ENCODE measurements at places on chromosomes 4 and X.
A peak's percentile ranks its signal among the peaks of the same experiment; 100 is the strongest.

DNA sequence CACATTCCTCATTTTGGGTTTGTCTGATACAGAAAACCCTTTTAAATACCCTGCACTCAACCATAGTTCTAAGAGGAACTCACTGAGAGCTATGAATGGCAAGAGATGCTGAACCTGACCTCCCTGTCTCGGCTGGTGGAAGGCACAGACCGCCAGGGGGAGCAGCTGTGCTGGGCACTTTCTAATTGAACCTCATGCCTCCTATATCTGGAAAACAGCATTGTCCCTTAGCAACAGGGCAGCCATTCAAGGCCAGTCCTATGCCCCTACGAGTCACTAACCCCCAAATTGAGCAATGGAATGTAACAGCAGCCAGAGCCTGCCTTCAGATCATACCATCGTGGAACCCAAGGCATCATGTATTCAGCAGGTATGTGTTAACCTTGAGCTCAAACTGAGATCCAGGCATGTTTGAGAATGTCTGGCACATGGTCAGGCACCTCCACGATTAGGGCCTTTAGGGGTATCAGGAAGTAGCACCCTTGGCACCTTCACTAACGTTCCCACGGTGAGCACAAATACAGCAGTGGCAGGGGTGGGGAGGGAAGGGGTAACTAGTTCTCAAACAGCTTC lies 5.1 kb downstream of the USP27X start:
- DNase-seq = peak; percentile 63

DNA sequence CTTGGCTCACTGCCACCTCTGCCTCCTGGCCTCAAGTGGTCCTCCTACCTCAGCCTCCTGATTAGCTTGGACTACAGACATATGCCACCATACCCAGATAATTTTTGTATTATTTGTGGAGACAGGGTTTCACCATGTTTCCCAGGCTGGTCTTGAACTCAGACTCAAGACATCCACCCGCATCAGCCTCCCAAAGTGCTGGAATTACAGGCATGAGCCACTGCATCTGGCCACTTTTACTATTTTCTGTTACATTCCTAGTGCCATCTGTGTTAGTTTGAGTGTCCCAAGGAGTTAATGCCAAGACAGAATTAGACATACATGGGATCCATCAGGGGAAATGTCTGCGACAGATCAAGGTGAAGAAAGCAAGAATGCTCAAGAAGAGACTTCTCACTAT lies 288.2 kb upstream of the CTSO start:
- DNase-seq = no peak

DNA sequence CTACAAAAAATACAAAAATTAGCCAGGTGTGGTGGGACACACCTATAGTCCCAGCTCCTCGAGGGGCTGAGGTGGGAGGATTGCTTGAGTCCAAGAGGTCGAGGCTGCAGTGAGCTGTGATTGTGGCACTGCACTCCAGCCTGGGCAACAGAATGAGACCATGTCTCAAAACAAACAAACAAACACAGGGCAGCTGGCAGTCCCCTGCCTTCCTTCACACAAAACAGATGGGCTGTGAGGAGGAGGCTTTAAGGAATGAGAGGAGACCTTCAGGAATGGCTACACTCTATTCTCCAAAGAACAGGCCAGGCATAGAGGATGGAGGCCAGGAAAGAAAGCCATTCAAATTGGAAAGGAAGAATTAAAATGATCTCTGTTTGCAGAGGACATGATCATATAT lies 65.6 kb upstream of the MAML3 start:
- no peak for DNase-seq

DNA sequence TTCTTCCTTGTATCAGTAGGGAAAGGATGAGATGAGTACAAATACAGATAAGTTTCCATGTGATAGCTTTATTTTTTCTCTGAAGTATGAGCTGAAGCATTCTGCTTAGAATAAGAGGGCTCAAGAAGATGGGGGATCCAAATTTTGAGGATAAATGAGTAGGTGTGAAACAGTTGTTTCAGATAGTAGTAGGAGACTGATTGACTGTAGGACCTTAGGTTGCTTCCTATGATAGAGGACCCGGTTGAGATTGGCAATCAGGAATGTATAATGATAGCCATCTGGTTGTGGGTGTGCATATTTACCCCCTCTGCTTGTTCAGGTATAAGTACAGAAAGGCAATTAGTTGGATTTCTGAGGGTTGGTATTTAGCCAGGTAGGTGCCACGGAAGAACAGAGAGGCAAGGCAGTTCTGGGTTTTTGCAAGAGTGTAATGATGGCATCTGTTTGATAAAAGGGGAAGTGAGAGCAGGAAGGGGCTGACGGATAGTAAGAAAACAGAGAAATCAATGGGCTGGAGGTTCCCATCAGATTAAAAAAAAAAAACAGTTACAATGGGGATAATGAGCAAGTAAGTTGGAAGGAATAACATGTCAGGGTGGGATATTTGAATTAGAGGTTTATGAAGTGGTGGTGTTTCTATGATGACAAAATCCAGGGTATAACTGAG lies 13.7 kb downstream of the OCRL start:
- DNase-seq = no peak

DNA sequence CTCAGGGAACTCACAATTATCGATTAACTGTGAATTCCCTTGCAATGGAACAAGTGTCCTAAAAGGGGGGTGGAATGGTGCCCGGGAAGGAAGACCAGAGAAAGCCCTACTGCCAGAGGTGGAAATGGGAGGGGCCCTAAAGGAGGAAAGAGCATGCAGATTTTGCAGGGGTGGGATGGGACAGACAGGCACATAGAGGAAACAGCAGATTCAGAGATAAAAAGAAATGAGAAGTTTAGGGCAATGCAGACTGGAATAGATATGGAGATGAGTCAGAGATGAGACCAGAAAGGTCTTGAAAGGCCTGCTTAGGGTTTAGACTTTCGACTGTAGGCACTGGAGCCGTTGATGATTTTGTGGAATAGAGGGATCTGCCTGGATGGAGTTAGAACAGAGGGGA lies 57.4 kb upstream of the PITX2 start:
- no peak for DNase-seq

DNA sequence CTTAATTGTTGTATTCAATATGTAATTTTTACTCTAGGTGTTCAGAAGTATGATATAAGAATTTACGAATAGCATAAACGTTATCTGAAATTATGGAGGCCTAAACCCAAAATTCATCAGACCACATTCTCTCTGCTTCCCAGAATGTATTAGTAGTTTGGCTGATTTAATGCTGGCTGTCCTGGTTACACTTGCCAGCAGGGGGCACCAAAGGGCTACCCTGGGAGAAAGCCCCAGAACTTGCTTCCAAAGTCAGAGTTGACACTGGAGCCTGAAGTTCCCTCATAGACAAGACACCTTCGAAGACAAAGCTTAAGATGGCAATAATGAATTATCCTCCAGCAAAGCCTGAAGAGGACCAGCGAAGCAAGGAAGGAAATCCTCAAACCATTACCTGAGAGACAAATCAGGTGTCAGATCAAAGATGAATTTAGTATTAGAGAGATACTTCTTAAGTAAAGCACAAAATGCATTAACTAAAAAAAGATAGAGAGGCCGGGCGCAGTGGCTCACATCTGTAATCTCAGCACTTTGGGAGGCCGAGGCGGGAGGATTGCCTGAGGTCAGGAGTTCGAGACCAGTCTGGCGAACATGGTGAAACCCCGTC lies 11.3 kb upstream of the ANOS1 start:
- DNase-seq = peak; percentile 64

GRCh38 chrX:50067435-50068284 lies 133.1 kb downstream of the AKAP4 start:
- DNase-seq = no peak

DNA sequence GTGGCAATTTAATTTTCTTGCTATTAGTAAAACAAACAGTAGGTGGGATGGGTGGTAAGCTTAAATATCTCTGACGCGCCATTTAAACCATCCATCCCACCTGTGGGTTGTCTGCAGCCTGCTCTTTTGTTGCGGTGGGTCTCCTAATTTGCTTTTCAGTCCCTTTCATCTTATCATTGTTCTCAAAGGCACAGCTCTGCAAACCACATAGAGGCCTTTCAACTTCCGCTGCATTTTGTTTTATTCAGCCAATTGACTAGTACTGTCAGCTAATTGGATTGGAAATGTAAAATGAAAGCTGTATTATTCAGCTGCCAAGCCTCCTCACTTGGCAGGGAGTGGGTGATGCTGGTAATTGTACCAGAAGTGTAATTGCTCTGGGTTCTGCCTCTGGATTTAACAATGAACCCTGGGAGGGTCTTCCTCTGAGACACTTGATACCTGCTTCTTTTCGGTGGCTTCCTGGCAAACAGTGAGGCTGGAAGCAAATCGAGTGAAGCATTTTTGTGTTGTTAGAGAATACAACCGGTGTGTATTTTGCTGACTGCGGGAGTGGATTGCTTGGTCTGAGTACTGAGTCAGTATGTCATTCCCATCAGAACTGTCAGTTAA lies 165.6 kb downstream of the FRAS1 start:
- DNase-seq = no peak

DNA sequence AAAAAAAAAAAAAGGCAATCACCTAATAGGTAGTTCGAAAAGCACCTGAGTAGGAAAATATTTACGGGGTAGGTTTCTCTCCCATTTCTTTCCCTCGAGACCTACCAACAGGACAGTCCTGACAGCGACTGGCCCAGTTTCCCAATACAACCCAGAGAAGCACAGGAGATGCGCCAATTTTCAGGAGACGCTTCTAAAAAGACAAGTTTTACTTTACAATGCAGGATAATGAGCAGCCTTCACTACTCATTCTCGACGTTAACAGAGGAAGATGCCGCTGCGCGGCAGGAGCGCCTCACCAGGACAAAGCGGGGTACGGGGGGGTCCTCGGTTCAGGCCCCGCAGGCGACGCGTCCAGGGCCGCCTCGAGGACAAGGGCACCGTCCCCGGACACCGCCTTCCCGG lies 708 bp downstream of the BCLAF3 start:
- no peak for DNase-seq

DNA sequence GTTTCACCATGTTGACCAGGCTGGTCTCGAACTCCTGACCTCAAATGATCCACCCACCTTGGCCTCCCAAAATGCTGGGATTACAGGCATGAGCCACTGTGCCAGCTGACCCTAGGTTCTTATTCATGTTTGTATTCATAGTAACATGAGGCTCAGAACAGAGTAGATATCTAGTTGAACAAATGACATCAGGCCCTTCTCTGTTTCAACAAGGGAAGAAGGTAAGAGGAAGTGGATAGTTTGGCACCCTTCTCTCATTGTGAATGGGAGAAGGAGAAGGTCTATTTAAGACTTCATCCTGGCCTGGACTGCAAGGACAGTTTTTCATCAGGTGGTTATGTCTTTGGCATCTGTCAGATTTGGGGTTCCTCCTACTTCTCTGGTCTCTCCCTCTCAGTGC lies 13.8 kb downstream of the GJB1 start:
- no peak for DNase-seq

GRCh38 chr4:172096786-172097185 lies 283.6 kb downstream of the GALNTL6 start:
- DNase-seq = no peak

DNA sequence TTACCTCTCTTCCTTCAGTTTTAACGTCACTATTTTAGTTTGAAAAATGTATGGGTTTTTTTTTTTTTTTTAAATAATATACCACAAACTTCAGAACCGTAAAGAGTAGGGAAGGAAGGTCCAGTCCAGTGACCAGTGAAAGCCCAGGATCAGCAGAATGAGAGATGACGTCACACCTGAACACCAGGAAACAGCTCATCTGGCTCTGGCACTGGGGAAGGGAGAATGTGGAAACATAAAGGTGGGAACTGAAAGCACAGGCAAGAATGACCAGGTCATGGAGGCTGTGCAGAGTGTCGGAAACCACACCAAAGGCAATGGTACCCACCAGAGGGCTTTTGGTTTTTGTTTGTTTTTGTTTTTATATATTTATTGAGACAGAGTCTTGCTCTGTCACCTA lies 141.2 kb downstream of the DHX15 start:
- no peak for DNase-seq

- no peak for DNase-seq
These were observed 1332.5 kb downstream of the FSTL5 start for GRCh38 chr4:160831165-160831922.

DNA sequence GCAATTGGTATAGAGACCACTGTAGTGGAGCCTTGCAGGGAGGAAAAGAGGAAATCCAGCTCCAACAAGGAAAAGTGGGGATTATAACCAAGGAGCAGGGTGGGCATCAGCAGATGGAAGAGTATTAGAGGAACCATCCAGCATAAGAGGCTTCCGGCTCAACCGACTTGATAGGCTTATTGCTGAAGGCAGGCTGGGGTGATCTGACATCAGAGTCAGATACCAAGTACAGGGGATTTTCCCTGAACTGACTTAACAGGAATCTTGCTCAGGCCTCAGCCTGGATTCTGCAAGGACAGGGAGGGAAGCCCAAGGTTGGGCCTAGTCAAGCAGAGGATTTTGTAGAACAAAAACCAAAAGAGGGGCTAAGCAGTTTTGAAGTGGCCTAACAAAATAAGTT lies 129.6 kb downstream of the DCLK2 start:
- no peak for DNase-seq

GRCh38 chrX:67334323-67334722 lies 209.5 kb upstream of the AR start:
- no peak for DNase-seq

GRCh38 chr4:138410266-138410665 lies 168.1 kb upstream of the SLC7A11 start:
- DNase-seq = no peak

- peak; percentile 25 for DNase-seq
These were observed 612 bp downstream of the CPLX1 start for GRCh38 chr4:825063-825970.

DNA sequence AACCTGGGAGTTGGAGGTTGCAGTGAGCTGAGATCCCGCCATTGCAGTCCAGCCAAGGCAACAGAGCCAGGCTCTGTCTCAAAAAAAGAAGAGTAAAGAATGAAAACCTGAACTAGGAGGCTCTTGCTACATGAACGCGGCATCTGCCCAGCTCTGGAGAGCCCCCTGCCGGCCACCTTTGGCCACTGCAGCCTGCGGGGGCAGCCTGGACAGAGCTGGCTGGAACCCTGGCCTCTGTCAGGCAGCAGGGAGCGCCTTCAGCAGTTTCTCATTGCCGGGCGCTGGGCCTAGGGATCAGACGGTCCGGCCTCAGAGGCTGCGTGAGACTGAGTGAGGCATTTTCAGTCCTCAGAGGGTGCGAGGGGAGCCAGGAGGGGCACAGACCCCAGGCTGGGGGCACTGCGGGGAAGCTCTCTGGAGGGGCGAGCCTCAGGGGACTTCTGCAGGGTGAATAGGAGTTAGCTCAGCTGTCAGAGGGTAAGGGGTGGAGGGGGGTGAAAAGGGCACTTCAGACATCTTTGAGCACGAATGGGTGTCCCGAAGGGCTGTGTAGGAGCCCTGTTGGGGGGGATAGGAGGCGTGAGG lies 17.5 kb downstream of the DOK7 start:
- DNase-seq = peak; percentile 75

DNA sequence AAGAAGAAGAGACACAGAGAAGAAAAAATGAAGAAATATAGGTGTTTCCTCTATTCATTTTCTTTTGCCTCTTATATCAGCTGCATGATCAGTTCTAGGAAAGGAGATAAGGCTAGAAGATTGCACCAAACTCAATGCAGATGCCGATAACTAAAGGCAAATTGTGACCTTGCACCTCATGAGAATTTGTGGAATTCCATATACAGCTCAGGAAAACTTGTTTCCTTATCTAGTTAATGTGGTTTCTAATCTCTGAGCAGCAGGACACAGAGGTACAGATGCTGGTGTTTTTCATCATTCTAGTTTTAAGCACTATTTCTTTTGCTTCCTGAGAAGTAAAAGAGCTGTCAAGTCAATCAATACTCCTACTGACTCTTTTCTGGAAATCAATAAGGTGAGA lies 104.6 kb upstream of the NWD2 start:
- no peak for DNase-seq

GRCh38 chrX:103440621-103441020 lies 64.3 kb downstream of the BEX3 start:
- no peak for DNase-seq

GRCh38 chr4:17597517-17597916 lies 16.9 kb upstream of the MED28 start:
- DNase-seq = no peak

Measured in stimulated activated CD4-positive, alpha-beta T cell treated with anti-CD3 and anti-CD28 coated beads, Interleukin-4, amount 100 ng/mL, for 1 hour (primary cell).